ENCODE measurements at places on chromosomes 3 and 15. TPM values are rescaled to one million over a fixed set of nuclear protein-coding genes. Genes with fewer than 3 reads are reported as not detected.

DNA sequence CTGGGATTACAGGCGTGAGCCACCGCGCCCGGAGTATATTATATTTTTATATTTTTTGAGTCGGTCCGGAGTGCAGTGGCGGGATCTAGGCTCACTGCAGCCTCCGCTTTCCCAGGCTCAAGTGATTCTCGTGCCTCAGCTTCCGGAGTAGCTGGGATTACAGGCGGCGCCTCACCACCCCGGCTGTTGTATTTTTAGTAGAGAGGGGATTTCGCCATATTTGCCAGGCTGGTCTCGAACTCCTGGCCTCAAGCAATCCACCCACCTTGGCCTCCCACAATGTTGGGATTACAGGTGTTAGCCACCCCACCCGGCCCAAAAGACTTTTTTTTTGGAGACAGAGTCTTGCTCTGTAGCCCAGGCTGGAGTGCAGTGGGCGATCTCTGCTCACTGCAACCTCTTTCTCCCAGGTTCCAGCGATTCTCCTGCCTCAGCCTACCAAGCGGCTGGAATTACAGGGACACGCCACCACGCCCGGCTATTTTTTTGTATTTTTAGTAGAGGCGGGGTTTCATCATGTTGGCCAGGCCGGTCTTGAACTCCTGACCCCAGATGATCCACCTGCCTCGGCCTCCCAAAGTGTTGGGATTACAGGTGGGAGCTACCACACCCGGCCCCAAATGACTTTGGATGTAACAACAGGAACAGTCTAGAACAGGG, 1.0 kb downstream of the ZNF589 start:
- no peak for DNase-seq

- DNase-seq: no peak
Observed at GRCh38 chr15:82810061-82810889, 847 bp downstream of the WHAMM start.

DNA sequence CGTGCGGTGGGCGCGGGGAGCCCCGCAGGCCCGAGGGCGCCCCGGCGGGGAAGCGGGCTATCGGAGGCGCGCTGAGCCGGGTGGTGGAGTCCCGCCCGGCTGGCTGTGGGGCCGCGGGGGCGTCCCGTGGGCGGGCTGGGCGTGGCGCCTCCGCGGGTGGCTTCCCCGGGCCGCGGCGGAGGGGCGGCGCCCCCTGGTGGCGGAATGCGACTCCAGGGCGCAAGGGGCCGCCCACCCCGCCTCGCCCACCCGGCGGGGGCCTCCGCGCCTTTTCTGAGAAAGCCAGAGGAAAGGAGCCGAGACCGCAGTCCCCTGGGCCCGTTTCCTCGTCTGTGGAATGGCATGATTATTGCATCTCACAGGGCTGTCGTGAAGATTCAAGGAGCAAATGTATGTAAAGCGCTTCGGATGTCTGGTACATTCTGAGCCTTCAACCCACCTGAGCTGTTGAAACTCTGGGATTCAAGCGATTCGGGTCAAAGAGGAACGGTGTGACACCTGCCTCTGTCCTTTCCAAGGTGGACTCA, 31.9 kb upstream of the RAB6B start:
- peak; percentile 57 for DNase-seq

- DNase-seq: no peak
Observed at GRCh38 chr3:22893644-22894325, 309.3 kb upstream of the UBE2E2 start.

GRCh38 chr15:38626443-38627050, 61.9 kb upstream of the RASGRP1 start:
- no peak for DNase-seq

DNA sequence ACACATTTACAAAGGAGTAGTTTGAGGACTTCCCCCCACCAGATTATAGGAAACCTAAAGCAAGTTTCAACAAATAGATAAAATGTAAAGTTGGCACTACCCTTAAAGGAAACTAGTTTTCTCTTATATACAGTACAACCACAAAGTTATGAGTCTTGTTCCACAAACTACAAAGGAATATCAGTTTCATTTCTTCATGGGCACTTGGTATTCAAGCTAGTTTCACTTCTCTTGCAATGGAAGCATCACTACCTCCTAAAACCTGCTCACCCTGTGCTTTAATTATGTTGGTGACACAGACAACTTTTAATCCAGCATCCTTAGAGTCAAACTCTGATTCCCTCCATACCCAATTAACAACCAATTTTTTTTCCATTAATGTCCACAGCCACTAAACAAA, 707.0 kb downstream of the ROBO2 start:
- DNase-seq: no peak

DNA sequence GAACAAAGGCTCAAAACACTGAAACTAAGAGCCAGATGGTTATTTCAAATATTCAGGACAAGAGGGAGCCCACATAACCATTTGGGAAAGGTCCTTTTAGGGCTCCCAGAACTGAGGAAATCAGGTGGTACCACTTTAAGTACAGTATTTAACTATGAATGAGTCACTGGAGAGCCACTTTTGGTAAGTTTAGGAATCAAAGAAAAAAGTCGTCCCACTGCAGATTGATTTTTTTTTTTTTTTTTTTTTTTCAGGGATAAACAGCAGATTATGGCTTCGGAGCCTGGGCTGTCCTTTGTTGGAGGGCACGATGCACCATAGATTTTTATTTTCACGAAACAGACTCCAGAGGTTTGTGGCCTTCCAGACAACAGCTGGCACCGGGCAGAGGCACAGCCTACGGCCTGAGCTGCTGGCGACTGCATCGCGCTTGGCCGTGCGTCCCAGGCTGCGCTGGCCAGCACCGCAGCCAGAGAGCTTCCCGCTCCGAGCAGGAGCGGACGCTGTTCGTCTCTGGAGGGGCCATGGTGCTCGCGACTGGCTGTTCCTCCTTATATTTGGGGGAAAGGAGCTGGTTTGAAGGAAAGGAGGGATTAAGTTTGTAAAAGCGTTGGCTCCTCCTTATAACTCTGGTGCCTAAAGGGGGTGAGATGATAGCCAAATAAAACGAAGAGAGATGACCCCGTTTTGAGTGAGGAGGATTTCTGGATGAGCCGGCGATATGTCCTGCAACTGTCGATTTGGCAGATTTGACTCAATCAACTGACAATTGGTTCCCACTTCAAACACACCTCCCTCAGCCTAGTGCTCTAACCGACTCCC, 152.9 kb upstream of the GOLIM4 start:
- no peak for DNase-seq

GRCh38 chr15:100111125-100112060, 230.4 kb downstream of the ADAMTS17 start:
- DNase-seq: no peak

GRCh38 chr3:126097801-126098200, 13.9 kb upstream of the SLC41A3 start:
- peak; percentile 75 for DNase-seq

DNA sequence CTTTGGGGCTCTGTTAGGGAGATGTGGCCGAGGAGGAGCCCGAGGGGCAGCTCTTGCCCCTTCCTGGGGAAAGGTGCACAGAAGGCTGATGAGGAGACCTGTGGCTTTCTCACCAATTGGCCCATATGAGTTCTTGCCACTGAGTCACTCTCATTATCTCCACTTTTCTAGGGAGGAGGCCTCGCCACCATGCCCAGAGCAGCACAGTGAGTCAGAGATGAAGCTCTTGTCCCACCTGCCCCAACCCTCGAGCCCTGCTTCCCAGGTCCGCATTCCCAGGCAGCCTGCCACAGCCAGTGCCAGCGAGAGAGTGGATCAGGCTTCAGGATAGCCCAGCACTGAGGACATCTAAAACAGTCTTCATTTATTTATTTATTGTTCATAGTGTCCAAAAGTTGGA, 53.5 kb downstream of the AMOTL2 start:
- DNase-seq: no peak

- no peak for DNase-seq
Observed at GRCh38 chr3:113531826-113532697, at the start of gene SIDT1. Gene SIDT1, plus strand, starts transcription at chr3:113532555. Its CDS starts 467 bp downstream, at chr3:113533022.

DNA sequence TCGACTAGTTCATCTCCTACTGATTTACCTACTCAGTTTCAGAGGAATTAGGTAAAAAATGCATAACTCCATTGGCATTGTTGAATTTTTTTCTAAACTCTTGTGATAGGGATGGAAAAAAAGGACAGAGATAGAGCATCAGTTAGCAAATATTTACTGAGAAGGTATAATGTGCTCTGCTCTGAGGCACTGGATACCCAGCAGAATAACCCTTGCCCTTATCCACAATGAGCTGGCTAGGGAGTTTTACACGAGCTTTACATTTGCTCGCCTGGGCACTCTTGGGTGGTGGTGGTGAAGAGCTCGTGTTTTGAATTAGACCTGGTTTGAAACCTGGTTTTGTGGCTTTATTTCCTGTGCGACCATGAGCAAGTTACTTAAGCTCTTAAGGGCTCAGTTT, 149.6 kb downstream of the RORA start:
- no peak for DNase-seq

DNA sequence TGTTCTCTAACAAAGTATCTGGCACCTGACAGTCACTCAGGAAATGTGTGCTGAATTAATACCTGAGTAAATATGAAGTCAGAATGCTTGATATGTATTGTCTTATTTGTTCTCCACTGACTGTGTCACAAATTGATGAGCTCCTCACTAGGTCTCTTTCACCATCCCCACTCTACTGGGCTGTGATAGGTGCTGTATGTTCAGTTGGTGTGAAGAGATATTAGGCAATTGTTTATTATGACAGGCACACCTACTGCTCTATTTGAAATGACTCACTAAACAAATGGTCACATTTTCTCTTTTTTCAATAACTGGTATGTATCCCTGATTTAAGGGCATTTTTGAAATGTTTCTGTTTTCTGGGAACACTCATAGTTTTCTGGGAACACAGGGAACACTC, 25.2 kb upstream of the CCDC39 start:
- no peak for DNase-seq

DNA sequence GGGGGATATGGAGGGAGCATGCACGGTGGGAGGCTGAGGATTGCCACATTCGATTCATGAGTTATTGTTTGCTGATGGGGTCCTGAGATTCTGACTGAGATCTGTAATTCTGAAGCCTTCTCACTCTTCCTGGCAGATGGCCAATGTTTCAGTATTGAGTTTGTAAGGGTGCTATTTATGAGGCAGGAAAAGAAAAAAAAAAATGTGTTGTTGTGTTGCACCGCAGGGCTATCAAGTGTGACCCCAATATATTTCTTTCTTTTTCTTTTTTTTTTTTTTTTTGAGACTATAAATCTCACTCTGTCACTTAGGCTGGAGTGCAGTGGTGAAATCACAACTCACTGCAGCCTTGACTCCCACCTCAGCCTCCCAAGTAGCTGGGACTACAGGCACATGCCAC, 3.2 kb upstream of the SENP2 start:
- DNase-seq: no peak

- DNase-seq: no peak
Observed at GRCh38 chr3:189586941-189587663, 44.1 kb upstream of the TP63 start.

DNA sequence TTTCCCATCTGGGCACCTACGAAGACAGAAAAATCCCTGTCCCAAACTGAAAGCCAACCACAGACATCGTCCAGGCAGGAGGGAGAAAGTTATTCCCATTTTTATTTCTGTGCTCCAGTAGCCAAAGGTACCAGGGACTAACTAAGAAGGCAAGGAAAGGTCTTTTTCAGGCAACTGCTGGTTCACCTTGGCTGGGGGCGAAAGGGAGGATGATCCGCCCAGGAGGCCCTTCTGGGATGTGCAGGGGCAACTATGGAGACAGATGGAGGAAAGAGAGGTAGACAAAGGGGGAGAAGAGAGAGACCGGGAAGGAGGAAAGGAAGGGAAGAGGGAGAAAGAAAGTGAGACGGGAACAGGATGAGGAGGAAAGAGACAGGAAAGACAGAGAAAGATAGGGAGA, 13.3 kb downstream of the WNT5A start:
- DNase-seq: no peak

- no peak for DNase-seq
Observed at GRCh38 chr3:169246158-169246557, 417.4 kb downstream of the MECOM start.

DNA sequence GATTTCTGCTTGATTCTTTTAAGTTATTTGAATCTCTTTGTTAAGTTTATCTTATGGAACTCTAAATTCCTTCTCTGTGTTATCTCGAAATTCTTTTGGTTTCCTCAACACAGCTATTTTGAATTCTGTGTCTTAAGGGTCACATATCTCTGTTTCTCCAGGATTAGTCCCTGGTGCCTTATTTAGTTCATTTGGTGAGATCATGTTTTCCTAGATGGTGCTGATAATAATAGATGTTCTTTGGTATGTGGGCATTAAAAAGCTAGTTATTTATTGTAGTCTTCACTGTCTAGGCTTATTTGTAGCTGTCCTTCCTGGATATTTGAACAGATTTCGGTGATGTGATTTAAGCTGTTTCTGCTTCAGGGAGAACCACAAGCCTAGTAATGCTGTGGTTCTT, 615.6 kb upstream of the NECTIN3 start:
- DNase-seq: no peak

DNA sequence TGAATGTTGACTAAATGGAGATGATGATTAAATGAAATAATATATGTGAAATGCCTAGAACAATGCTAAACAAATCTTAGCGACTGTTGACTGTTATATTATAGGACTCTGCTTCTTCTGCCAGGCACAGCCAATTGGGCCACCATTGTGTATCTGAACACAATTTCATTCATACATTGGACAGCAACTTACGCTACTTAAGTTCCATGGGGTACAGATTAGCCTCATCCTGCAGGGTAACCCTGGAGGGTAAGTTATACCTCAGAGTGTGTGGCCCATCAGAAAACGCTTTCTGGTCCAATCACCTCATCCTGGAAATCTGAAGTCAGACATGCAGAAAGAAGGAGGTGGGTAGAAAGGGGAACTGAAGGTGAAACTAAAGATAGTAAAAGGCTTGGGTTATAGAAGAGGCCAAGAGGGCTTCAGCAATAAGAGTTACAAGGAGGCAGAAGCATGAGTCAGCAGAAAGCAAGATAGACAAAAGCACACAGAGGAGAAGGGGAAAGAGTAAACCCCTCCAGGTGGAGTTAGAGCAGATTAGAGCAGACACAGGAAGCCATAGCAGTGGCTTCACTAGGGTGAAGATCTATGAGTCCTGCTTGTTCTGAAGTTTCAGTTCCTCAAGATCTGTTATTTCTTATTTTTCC, 119.3 kb upstream of the SLC24A5 start:
- no peak for DNase-seq

Gene LYZL4
- not detected for total RNA-seq

Gene TTLL13
- not detected for total RNA-seq

Gene IL12A
- 0.42 TPM for total RNA-seq

Gene ITIH4
- total RNA-seq: 3.2 TPM

Gene FRMD5
- 0.42 TPM for total RNA-seq

Gene MRAS
- total RNA-seq: 42.4 TPM

Gene NGLY1
- 21.2 TPM for total RNA-seq

Gene SEMA3B
- total RNA-seq: 44.2 TPM

Gene POC1A
- 0.71 TPM for total RNA-seq

Gene VEPH1
- total RNA-seq: 0.23 TPM

Data from esophagus muscularis mucosa (tissue), 4 donors.